Activated naive CD8-positive, alpha-beta T cell treated with anti-CD3 and anti-CD28 coated beads for 36 hours (primary cell): ENCODE measurements at places on chromosomes 1 and 21.
A peak's percentile ranks its signal among the peaks of the same experiment; 100 is the strongest.

DNA sequence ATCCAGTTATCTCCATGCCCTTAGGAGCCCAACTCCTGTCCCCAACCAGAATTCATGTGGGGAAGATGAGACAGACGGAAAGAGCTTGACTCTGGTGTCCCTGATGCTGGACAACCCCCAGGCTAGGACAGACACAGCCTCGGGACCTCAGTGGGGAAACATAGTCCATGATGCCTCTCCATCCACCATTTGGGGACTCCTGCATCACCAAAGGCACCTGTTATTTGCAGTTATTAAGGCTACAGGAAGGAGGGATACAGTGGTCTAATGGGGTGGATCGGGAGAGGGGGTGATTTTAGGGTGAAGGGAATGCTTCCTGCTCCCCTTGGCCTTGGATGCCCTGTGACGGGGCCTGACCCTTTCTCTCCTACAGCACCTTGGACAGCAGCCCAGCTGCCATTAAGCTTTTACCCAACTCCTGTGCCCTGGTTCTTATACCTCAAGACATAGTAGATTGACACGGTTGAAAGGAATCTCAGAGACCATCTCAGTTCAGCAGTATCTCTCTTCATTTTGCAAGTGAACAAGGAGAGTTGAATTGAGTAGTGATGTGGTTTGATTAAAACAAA, 111.6 kb downstream of the MATN1 start:
- no peak for DNase-seq

DNA sequence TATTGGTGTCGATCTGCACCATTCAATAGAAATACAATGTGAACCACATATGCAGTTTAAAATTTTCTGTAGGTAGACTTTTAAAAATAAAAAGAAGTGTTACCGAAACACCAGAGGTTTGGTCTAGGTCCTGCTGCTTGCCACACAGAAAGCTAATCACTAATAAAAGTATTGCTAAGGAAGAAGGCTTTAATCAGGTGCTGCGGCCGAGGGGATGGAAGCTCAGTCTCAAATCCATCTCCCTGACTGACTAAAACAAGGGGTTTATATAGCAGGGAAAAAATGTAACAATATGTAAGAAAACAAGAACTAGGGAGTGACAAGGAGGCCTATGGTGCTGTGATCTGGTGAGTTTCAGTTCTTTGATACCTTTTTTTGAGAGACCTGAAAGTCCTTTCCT, 99.3 kb downstream of the XPR1 start:
- DNase-seq: no peak

DNA sequence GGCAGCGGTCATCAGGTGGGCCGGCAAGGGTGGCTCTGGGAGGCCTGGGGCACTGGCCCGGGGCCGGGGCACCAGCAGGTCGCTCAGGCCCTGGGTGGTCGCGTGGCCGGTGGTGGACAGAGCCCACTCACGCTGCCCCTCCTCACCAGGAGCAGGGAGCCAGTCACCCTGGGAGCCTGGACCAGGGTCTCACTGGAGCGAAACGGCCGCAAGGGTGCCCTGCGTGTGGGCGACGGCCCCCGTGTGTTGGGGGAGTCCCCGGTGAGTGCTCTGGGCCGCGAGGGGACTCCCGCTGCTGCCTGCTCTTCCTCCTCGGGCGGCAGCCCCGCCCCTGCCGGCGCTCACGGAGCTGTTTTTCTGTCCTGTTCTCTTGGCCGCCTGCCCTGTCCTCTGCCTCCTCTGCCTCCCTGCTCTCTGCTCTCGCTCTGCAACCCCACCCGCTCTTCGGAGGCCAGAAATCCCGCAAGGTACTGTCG, 23.5 kb downstream of the RNF223 start:
- DNase-seq: no peak

DNA sequence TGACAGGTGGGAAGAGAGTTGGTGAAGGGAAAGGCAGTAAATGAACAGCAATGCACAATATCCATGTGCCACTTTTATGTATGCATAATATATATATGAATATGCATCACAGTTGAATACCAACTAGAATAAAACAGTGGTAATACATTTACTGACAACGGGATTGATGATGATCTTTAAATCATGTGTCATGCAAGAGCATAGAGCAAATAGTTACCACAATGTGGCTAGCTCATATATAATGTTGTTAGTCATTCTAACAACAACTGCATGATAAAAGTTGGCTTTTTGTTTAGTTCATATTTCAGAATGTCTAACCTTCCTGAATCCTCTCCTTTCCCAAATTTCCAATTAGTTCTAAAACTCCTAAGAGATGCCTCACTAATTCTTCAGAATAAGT, 46.4 kb downstream of the GORAB start:
- DNase-seq: no peak

DNA sequence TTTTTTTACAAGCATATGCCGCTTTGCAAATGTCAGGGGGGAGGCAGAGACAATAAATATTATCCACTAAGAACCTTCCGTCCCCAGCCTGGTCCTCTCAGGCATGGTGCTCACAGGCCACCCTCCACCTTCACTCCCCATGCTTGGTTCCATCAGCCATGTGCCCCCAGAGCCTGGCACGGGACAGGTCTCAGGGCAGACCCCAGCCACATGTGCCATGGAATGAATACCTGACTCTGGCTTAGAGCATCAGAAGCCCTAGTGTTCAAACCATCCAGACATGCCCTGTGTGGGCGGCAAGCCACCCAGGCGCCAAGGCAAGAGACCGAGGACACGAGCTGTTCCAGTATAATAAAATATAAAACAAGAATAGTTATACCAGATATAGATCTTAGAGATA, 5.4 kb downstream of the LSS start:
- no peak for DNase-seq

- DNase-seq: no peak
Measured at GRCh38 chr1:201214886-201215285, 24.3 kb downstream of the IGFN1 start.

GRCh38 chr1:35115459-35116383, 36.5 kb downstream of the ZMYM1 start:
- no peak for DNase-seq

- no peak for DNase-seq
Measured at GRCh38 chr1:215863796-215864195, 296.7 kb downstream of the KCTD3 start.

GRCh38 chr1:183806125-183806524, 1.2 kb downstream of the RGL1 start:
- no peak for DNase-seq

GRCh38 chr1:101073836-101074235, 48.3 kb upstream of the DPH5 start:
- no peak for DNase-seq

- DNase-seq: no peak
Measured at GRCh38 chr1:20538227-20538626, 14.1 kb upstream of the FAM43B start.

GRCh38 chr1:2212274-2212531, 15.9 kb upstream of the SKI start:
- DNase-seq: no peak

DNA sequence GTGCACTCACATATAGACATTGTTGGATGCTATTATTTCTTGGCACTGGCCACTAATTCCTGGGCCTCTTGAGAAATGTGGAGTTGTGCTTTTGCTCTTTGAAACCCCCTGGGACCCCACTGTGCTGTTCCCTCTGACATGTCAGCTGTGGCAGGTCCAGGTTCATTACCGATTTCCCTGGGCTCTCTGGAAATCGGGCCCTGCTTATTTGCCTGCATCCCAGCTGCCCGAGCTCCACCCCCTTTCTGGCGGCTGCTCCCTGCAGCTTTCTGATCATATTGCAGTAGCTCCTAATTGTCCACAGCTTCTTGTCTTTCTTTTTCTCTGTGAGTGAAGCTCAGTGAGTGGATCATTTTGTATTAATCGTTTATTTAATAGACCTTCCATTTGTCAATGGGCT, 183.7 kb upstream of the FAM78B start:
- DNase-seq: no peak

DNA sequence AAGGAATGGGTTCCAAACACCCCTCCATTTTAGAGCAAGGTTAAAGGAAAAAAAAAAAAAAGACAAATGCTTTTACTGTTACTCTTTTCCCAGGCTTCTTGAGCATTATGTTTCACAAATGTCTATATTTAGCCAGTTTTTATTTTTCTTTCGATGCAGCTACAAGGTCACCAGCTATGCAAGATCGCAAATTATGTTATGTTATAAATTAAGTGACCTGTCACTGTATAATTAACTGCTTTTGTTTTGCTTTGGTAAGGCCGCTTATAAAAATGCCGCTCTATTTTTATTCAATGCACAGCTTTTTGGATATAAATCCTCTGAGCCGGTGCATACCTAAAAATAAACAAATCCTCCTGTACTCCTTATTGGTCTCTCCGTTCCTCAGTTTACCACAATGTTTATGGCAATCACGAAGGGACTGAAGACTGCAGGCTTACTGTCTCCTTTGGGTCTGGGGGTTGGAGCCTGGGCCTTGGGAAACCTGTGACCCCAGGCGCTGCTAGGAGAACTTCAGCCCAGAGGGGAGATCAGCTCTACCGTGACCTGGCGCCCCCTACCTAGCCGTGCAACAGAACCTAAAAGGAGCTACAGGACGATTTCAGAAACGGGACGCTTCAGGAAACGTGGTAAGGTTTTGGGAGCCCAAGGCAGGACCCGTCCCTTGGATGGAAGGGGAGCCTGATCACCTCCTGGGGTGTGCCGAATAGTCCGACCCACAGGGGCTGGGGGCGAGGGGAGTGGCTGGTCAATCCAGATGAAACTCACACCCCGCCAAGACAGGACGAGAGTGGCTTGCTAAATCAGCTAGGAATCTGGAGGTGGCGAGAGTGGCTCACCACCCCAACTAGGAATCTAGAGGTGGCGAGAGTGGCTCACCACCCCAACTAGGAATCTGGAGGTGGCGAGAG, 101.2 kb upstream of the CD55 start:
- DNase-seq: no peak

DNA sequence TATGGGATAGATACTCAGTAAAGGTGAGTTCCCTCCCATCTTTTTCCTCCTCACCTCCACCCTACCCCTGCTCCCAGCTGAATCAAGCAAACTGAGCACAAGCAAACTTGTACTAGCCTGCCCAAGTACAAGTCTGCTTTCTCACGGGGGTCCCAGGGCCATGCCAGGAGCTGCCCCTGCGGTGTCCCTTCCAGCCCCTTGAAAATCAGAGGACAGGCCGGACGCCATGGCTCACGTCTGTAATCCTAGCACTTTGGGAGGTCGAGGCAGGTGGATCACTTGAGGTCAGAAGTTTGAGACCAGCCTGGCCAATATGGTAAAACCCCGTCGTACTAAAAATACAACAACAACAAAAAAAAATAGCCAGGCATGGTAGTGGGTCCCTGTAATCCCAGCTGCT, 17.5 kb upstream of the IFFO2 start:
- no peak for DNase-seq

- no peak for DNase-seq
Measured at GRCh38 chr1:187203257-187203656, 374.5 kb downstream of the PLA2G4A start.

DNA sequence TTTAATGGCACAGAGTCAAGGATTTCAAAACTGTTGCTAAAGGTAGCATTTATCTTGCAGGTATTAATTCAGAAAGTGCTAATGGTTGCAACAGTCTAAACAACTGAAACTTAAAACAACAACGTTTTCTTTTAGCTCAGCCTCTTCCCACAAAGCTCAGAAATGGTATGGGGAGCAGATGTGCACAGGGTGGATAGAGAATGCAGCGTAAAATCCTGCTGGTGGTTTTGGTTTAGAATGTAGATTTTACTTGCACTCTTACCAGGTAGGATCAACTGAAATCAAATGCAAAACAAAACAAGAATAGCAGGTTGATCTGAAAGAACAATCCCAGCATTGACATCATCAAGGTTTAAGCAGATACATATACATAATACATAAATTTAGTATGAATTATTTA, 3.8 kb upstream of the LRRC8C start:
- DNase-seq: no peak

- DNase-seq: peak; percentile 70
Measured at GRCh38 chr1:206050655-206051235, 2.2 kb upstream of the RHEX start.

GRCh38 chr1:59707178-59707791, 107.5 kb upstream of the HOOK1 start:
- no peak for DNase-seq

GRCh38 chr1:10292188-10292587, 81.8 kb downstream of the KIF1B start:
- no peak for DNase-seq

GRCh38 chr1:21568006-21568746, 59.0 kb downstream of the ALPL start:
- no peak for DNase-seq

GRCh38 chr1:104933846-104934245, 1184.1 kb downstream of the AMY1C start:
- no peak for DNase-seq

- peak; percentile 92 for DNase-seq
Measured at GRCh38 chr1:223845810-223846682, at the start of gene TP53BP2. TSS of gene TP53BP2 (minus strand) at chr1:223845947. CDS start at chr1:223845680, 267 bp downstream.

GRCh38 chr1:20404466-20404865, 81.5 kb downstream of the CAMK2N1 start:
- DNase-seq: no peak

DNA sequence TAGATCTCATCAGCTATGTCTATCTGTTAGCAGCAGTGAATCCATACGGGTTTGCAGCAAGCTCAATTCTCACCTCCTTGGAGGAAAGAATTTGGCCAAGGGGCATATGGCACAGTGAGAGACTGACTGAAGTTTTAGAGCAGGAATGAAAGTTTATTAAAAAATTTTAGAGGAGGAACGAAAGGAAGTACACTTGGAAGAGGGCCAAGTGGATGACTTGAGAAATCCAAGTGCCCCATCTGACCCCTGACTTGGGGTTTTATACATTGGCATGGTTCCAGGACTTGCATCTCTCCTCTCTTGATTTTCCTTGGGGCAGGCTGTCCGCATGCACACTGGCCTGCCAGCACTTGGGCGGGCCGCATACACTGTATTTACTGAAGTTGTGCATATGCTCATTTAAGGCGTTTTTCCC, 9.2 kb upstream of the OSBPL9 start:
- no peak for DNase-seq

- no peak for DNase-seq
Measured at GRCh38 chr1:200228081-200228480, 181.8 kb downstream of the ZNF281 start.

DNA sequence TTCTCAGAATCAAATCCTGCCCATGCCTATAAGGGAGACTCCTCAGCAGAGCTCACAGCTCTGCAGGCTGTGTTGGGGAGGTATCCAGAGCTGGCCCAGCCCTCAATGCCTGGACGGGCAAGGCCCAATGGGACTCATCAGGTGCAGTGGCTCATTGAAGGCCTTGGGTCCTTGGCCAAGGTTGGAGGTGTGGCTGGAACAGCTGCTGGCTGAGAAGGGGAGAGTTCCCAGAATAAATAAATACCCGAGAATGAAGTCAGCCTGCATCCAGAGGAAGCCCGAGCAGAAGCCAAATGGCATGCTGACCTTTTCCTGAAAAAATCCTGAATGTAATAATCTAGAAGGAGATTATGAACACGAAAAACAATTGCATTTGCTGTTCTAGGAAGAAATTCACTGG, 25.2 kb upstream of the IKBKE start:
- no peak for DNase-seq

DNA sequence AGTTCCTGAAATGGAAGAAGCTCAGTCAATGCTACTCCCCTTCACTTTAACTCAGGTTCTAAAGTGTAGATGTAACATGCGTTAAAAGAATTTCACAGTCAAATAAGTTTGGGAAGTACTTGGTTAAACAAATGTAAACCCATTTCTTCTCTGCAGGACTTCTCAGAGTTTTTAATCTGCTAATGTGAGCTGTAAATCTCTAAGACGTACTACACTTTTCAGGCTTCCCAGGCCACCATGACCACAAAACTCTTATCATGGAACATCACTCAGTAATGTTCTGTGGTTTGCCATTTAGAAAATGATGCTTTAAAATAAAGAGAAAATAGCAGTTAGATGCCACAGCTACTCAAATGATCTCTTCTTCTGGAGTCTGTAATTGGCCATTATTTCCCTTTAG, 104.3 kb downstream of the HHIPL2 start:
- no peak for DNase-seq
